NCI-H524 (cell line): ENCODE measurements at places on chromosomes 3 and 15.
A peak's percentile ranks its signal among the peaks of the same experiment; 100 is the strongest.

GRCh38 chr3:122929188-122930062 lies 98.1 kb downstream of the SEMA5B start:
- peak; percentile 29 for DNase-seq

- DNase-seq = peak; percentile 19
Observed at GRCh38 chr15:48190932-48191573, 412 bp upstream of the CTXN2 start.

GRCh38 chr3:122104515-122105194 lies 49.5 kb downstream of the CD86 start:
- DNase-seq = no peak

GRCh38 chr3:81003817-81004216 lies 757.6 kb downstream of the GBE1 start:
- DNase-seq = no peak

DNA sequence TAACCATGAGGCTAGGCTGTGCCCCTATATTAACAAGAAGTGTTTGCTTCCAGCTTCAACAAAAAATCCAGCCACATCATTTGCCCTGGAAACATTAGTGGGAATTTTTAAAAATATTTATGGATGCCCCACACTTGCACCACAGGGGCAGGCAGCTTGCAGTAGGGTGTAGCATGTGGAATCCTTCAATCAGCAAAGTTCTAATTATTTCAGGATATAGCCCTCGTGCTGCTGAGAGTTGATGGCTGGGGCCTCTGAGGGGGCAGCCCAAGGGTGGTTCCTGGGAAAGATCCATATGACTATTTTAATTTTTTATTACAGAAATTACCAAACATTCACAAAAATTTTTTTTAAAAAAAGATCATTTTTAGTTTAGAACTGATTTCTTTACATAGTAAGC lies 35.1 kb upstream of the LMCD1 start:
- no peak for DNase-seq

- DNase-seq = peak; percentile 51
Observed at GRCh38 chr15:33311312-33311971, 675 bp downstream of the RYR3 start.

- DNase-seq = no peak
Observed at GRCh38 chr3:37987315-37987697, 3.3 kb upstream of the VILL start.

- no peak for DNase-seq
Observed at GRCh38 chr3:79268422-79268821, 499.4 kb downstream of the ROBO1 start.

GRCh38 chr3:61315871-61316270 lies 64.6 kb upstream of the FHIT start:
- no peak for DNase-seq

GRCh38 chr15:49225572-49226281 lies 55.7 kb downstream of the GALK2 start:
- DNase-seq = peak; percentile 77

DNA sequence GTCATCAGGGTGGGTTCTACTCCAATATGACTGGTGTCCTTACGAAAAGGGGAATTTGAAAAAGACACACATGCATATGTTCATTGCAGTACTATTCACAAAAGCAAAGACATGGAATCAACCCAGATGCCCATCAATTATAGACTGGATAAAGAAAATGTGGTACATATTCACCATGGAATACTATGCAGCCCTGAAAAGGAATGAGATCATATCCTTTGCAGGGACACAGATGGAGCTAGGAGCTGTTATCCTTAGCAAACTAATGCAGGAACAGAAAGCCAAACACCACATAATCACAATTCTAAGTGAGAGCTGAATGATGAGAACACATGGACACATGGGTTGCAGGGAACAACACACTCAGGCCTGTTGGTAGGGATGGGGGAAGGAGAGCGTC lies 24.8 kb upstream of the TICRR start:
- no peak for DNase-seq

DNA sequence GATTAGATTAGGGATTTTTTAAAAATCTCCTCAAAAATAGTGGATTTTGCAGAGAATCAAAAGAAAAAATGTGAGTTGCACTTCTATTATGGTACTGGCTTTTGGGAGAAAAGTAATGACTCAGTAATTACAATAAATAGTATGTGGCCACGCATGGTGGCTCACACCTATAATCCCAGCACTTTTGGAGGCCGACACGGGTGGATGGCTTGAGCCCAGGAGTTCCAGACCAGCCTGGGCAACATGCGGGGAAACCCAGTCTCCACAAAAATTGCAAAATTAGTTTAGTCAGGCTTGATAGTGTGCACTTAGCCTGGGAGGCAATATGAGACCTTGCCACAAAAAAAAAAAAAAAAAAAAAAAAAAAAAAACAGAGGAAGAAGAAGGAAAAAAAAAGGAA lies 1098.2 kb downstream of the ZPLD1 start:
- DNase-seq = no peak

DNA sequence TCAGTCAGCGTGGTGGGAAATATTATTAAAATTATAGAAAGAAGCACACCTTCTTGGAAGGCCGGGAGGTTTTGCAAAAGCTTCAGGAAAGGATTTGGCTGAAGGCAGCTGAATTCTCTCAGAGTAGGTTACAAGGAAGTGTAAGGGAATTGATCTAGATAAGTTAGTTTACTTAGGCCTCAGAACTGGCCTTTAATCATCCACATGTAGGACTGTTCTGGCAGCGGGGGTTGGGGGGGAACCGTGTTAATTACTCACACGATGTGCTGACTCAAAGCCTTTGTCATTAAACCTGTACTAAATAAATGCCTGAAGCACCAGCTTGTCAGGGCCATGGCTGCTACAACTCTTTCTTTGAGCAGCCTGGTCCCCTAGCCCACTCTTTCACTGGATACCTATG lies 12.8 kb downstream of the ASB14 start:
- no peak for DNase-seq

DNA sequence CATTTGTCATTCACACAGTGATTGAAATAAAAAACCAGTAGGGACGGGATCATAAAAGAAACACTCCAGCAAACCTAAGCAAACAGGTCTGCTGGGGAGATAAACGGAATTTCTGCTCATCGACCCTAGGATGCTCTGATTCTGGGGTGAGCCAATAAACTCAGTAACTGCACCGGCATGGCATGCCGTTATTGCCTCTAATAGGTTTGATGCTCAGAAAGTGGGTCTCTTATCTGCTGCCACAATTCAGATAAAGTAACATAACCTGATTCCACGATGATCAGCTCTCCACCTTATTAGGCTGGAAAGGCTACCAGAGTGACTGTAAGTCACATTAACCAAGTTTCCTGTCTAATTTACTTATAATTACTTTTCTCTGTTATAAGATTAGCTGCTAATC lies 19.6 kb downstream of the DCLK3 start:
- DNase-seq = no peak

GRCh38 chr3:31687020-31687802 lies 154.5 kb downstream of the STT3B start:
- DNase-seq = no peak

GRCh38 chr3:126106336-126107202 lies 22.6 kb upstream of the SLC41A3 start:
- DNase-seq = no peak

DNA sequence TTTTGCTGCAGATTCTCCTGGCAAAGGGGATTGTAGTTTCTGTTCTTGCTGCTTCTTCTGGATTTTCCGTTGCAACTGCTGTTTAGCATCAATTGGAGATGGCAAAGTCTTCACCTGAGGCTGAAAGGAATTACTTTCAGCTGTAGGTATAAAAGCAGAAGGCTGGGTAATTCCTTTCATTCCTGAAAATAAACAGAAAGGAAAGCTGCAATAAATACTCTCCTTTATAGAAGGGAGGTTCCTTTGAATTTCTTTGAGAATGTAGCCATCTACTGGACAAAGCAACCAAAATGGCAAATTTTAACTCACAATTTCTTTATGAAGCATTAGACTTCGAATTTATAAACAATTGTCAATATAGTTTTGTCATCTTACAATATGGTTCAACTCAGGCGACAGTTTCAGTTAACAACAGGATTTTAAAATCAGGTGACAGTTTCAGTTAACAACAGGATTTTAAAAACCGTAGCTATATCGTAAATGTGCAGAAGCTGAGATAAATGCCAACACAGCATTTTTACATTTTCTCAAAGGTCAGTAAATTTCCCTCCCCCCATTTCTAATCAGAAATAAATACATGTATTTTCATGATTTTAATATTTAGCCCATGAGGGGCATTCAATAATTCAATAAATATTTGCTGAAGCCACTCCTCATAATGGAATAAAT lies 104.9 kb upstream of the NEDD4 start:
- no peak for DNase-seq

DNA sequence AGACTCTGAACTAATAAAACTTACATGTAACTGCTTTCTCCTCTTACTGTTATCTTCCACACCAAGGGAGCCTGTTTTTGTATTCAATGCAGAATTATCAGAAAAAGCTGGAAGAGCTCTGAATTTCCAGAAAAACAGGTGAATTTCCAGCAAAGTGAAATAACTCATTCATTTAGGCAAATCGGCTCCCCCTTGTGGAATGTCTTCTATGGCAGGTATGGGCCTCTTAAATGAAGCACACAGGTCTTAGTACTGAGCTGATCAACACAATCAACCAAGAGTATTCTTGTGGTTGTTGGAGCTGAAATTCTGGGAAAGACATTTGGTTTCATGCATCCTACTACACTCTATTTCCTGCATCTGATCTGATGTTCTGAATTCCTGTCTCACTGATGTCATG lies 31.0 kb upstream of the PTPRG start:
- DNase-seq = peak; percentile 23

- DNase-seq = no peak
Observed at GRCh38 chr3:23611737-23612295, 193.9 kb upstream of the UBE2E1 start.

- no peak for DNase-seq
Observed at GRCh38 chr15:56844471-56844870, 74.0 kb upstream of the TCF12 start.

DNA sequence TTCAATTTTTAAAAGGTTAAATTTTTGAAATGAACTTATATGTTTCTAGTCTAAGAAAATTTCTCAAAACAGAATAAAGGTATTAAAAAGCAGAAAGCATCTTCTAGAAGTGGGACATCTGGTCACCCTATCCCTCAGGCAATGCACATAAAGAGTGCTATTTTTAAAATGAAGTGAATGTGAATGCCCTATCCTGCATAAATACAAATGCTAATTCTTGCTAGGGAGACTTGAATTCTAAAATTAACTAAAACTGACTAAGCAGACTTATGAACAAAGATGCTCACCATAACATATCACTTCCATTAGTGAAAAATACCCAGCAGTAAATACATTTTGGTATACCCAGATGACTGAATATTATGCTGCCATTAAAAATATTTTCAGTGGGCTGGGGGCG lies 11.7 kb downstream of the MYO5A start:
- no peak for DNase-seq

- no peak for DNase-seq
Observed at GRCh38 chr3:46383951-46384330, 13.2 kb downstream of the CCR5 start.

- no peak for DNase-seq
Observed at GRCh38 chr3:64958199-64958843, 270.5 kb upstream of the ADAMTS9 start.

GRCh38 chr15:49624056-49624455 lies 3.2 kb downstream of the DTWD1 start:
- no peak for DNase-seq

- DNase-seq = no peak
Observed at GRCh38 chr15:29134239-29134638, 135.4 kb downstream of the NSMCE3 start.

- no peak for DNase-seq
Observed at GRCh38 chr3:43676441-43676840, 14.3 kb upstream of the ABHD5 start.

- DNase-seq = no peak
Observed at GRCh38 chr3:23624305-23624704, 181.4 kb upstream of the UBE2E1 start.

- no peak for DNase-seq
Observed at GRCh38 chr3:189530822-189531221, 100.4 kb upstream of the TP63 start.

GRCh38 chr3:188890572-188891270 lies 281.1 kb upstream of the TPRG1 start:
- no peak for DNase-seq

- DNase-seq = no peak
Observed at GRCh38 chr3:46085421-46086082, 58.3 kb upstream of the XCR1 start.

DNA sequence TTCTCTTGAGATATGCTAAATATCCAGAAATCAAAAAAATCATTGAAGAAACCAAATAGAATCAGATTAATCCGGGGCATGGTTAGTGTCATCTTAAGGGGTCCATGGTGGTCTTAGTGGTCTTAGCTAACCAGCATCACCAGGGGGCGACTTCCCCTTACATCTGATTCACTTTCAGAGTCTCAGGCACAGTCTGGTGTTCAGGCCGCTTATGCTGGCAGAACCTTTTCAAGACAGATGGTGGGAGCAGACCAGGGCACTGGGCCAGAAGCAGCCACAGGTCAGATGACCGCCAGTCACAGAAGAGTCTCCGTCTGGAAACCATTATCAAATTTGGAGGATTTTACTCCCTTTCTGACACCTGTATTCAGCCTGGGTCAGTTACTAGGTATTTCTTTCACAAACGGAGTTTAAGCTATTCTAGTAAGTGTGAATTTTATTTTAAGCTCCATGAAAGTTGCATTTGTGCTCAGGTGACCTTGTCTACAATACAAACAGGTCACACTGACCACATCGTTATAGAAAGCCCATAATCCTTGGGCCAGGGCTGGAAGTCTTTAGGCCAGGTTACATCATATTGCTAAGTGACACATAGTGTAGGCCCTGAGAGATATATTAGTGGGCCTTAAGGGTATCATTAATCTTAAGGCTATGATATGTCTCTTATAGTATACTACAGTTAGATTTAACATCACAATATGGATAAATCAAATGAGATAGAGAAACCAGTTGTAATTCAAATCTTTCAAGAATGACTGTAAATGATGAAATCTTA lies 365.5 kb downstream of the GBE1 start:
- peak; percentile 67 for DNase-seq

GRCh38 chr3:143216709-143217182 lies 97.2 kb downstream of the CHST2 start:
- no peak for DNase-seq

- DNase-seq = no peak
Observed at GRCh38 chr3:183220828-183221227, 32.2 kb upstream of the B3GNT5 start.

DNA sequence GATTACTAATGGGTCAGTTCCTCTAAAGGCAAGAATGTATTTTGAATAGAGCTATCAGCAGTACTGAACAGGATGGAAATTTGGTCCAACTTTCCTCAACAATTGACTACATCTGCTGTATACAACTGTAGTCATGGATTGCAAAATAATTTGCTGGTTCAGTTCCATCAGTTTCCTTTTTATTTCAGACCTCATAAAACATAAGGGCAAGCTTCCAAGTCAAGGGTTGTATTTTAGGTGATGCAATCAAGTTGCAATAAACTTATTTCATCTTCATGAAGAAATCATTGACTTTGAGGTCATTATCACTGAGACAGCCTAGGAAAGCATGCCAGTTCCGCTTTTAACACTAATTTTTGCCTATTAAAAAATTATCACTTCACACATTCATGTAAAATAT lies 90.4 kb upstream of the TSEN2 start:
- no peak for DNase-seq

GRCh38 chr3:16849229-16849628 lies 35.5 kb upstream of the PLCL2 start:
- DNase-seq = peak; percentile 55
